ENCODE measurements at places on chromosomes 13 and 19.

GRCh38 chr19:29233591-29233990 lies 20.6 kb upstream of the UQCRFS1 start:
- no peak for DNase-seq

GRCh38 chr19:17243830-17244617 lies 1.7 kb downstream of the NR2F6 start:
- DNase-seq = no peak

DNA sequence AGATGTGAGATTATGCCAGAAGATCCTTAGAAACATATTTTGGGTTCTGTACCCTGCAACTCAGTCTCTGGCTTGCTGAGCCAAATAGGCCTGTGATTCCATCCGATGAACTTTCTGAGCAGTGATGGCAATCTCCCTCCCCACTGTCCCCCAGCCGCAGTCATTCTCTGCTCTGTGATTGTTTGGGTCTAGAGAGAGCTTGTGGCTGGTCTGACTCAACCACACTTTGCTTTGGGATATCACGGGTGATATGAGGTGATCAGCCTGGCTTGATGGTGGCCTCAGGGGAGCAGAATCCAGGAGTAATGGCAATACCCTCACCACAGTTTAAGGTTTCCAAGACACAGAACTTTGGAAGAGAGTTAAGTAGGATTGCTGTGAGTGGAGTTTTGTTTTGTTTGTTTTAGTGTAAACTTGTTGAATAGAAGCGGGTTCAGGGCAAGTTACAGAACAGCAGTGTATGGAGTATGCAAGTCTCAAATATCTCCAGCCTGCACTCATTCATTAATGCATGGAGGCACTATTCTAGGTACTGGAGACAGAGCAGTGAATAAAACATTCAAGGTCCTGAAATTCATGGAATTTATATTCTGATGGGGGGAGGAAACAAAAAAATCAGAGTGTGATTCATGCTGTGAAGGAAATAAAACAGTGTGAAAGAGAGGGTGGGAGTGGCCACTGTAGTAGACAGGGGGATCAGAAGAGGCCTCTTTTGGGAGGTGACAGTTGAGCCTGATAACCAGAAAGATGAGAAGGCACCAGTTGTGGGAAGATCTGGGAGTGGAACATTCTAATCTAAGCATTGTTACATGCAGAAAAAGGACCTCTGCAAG lies 5.3 kb downstream of the SAMD4B start:
- no peak for DNase-seq

GRCh38 chr19:52464798-52465470 lies 11.6 kb downstream of the ZNF578 start:
- DNase-seq = no peak

GRCh38 chr19:5228490-5228889 lies 112.1 kb downstream of the PTPRS start:
- DNase-seq = no peak

GRCh38 chr13:33649212-33649878 lies 168.6 kb upstream of the RFC3 start:
- DNase-seq = no peak

DNA sequence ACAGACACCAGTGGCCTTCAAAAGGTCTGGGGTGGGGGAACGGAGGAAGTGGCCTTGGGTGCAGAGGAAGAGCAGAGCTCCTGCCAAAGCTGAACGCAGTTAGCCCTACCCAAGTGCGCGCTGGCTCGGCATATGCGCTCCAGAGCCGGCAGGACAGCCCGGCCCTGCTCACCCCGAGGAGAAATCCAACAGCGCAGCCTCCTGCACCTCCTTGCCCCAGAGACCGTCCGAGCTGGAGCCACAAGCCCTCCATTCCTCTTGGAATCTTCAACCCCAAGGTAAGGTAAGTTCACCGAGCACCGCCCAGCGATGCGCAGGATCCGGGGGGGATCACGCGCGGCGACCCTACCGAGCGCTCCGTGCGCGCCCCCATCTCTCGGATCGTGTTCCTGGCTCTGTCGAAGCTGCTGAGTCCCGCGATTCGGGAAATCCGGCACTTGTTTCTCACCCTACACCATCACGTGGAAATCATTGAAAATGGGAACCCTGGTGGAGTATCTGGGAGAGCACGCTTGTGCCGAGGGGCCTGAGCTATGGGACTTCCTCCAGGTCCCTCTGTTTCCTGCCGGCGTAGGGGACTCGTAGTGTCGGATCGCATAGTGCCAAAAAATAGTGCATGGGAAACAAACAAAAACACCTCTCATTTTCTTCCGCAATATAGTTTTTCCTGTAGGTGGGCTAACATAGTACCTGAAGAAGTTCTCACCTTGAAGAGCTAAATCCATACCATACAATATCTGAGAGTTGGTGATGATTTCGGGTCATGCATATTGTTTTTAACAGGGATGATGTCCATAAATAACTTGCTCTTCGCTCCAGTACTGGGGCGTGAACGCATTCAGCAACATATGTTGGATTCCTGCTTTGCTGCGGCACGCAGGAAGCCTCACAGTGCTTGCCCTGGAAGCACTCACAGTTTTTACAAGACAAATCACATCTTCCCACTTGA lies 9.3 kb downstream of the PDX1 start:
- no peak for DNase-seq

- no peak for DNase-seq
Observed at GRCh38 chr13:106375085-106375484, 160.4 kb downstream of the EFNB2 start.

DNA sequence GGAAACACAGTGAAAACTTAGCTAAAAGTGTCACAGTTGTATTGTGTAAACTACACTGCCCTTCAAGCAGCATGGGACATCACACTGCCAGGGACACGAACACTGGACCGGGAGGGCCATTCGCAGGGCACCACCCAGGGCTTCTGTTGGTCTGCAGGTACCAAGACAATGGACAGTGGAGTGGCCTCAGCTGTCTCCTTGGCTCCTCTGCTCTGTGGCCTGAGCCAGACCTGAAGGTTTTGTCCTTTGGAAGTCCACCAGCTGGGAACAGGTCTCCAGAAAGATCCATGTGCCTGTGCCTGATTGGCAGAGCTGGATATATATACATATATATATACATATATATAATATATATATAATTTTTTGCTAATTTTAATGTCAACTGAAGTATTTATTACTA lies 149.8 kb downstream of the ZNF536 start:
- no peak for DNase-seq

DNA sequence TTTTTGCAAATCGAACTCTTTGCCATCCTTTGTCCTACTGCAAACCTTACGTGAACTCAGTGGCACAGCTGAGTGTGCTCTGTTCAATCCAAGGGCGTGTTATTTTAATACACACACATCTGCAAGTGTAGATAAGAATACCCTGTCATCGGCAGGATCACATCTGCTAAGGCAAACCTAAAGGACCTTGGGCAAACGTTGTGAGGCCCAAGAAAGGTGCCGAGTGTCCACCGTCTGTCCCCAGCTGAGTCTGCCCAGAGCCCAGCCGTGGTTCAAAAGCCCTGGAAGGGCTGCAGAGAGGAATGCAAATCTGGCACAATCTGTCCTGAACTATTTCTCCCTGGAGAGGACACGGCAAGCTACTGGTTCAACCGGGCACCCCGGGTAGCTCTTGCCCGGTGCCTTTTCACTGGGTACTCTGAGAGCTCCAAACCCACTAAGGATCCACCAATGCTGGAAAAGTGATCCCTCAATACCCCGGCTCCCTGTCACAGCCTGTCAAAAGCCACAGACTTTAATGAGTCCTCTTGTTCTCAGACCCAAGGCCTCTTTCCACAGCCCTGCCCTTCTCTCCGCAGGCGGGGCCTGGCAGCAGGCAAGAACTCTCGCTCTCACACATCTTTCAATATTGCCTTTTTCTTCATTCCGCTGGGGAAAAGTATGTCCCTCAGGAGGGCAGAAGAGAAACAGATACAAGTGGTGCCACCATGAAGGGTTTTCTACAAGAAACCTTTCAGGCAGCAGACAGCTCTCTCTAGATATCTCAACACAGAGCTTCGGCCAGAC lies 17.0 kb downstream of the SLC7A1 start:
- no peak for DNase-seq

DNA sequence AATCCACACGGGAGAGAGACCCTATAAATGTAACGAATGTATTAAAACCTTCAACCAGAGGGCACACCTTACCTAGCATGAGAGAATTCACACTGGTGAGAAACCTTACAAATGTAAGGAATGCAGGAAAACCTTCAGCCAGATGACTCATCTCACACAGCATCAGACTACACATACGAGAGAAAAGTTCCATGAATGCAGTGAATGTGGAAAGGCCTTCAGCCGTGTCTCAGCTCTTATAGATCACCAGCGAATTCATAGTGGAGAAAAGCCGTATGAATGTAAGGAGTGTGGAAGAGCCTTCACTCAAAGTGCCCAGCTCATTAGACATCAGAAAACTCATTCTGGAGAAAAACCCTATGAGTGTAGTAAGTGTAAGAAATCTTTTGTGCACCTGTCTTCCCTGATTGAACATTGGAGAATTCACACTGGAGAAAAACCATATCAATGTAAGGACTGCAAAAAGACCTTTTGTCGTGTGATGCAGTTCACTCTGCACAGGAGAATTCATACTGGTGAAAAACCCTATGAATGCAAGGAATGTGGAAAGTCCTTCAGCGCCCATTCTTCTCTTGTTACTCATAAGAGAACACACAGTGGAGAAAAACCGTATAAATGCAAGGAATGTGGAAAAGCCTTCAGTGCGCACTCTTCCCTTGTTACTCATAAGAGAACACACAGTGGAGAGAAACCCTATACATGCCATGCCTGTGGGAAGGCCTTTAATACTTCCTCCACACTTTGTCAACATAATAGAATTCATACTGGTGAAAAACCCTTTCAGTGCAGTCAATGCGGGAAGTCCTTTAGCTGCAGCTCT lies 16.0 kb downstream of the ZNF582 start:
- DNase-seq = no peak

GRCh38 chr13:103926118-103926517 lies 859.9 kb upstream of the SLC10A2 start:
- no peak for DNase-seq

- no peak for DNase-seq
Observed at GRCh38 chr13:39536274-39536673, 66.7 kb downstream of the LHFPL6 start.

DNA sequence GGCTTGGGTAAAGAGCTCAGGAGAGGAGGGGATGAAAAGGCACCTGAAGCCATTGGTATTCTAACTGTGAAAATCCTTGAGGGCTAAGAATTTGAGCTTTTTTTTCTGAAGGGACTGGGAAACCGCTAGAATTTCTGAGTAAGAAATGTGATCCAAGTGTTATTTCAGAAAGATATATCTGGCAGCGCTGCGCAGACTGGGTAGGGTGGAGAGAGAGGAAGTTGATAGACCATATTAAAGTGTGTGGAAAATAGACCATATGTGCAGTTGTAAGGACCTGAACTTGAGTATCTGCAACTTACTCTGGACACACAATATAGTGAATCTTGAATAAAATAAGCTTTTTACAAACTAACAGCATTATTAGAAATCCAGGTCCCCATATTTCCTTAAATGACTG lies 427.4 kb downstream of the NDFIP2 start:
- no peak for DNase-seq

DNA sequence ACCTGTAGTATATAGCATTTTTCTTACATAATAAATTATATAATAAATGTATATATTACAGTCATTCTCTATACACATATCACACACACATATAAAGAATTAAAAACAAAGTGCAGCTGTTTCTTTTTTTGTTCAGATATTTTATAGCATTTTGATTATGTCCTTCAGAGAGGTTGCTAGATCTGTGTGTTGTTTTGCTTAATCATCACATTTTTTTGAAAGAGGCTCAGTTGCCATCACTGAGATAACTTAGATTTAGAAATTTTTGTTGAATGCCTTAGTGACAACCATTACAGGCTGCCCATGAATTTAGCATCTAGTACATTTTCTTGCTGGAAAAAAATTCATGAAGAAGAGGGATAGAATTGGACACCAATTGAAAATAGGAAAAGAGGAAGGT lies 545.2 kb upstream of the PCDH9 start:
- no peak for DNase-seq

DNA sequence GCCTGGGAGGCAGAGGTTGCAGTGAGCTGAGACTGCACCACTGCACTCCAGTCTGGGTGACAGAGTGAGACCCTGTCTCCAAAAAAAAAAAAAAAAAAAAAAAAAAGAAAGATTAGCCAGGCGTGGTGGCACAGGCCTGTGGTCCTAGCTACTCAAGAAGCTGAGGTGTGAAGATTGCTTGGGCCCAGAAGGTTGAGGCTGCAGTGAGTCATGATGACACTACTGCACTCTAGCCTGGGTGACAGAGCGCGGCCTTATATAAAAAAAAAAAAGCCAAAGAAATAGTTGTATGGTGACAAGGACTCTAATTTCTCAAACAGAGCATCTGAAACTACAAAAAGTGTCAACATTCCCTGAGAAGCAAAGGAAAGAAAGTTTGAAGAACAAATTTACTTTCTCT lies 3.4 kb downstream of the PBX4 start:
- no peak for DNase-seq

GRCh38 chr19:3061182-3062161 lies 823 bp downstream of the TLE5 start:
- peak; percentile 62 for DNase-seq

DNA sequence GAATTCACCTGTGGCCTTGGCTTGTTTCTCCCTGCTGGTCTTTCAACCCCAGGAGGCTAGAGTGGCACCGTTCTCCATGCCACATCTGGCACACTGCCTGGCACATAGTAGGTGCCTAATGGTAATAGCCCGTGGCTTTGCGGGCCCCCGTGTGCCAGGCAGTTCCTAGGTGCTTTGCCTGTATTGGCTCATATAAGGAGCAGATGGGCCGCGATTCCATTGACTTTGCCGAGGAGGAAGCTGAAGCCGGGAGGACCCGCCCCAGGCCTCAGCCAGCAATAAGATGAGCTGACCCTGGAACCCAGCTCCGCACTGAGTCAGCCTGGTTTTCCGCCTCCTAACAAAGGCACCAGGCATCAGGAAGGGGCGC lies 807 bp downstream of the PGLYRP1 start:
- no peak for DNase-seq

GRCh38 chr13:76889254-76889653 lies 3.0 kb upstream of the KCTD12 start:
- no peak for DNase-seq

DNA sequence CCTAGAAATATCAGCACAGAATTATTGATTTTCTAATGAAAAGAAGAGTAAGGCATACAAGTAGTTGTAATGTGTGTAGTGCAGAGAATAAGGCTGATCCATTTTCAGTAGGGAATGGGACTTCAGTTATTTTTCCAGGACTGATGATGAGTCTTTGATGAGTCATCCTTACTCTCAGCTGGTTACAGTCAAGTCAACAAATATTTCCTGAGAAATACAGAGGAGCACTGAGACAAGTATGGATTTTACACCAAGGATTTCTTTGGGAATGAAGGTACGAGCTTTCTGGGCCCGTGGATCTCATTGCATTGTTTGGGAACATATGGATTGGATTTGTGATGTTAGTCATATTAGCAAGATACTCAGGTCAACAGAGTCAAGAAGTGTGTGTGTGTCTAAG lies 502.7 kb downstream of the FGF9 start:
- DNase-seq = no peak

- DNase-seq = no peak
Observed at GRCh38 chr19:46596008-46596407, 5.1 kb upstream of the CALM3 start.

DNA sequence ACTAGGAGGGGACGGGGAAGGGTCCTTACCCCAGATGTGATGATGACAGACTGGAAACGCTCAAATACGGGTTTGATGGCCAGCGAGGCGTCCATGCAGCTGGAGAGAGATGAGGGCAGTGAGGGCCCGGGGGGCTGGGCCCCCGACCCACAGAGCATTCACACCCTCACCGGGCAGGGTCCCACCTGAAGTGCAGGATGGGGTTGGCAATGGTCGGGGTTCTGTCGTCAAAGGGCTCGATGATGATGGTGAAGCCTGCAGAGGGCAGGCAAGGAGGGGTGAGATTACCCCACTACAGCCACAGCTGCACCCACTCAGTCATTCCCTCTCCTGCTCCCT lies 13.0 kb downstream of the ERCC2 start:
- DNase-seq = no peak

- DNase-seq = no peak
Observed at GRCh38 chr19:56838909-56839651, 1.4 kb downstream of the PEG3 start.

Data from effector CD4-positive, alpha-beta T cell (primary cell).